Dorsolateral prefrontal cortex (tissue), 122 donors: ENCODE measurements at places on chromosomes 5 and 9.

- no peak for DNase-seq
Measured at GRCh38 chr9:14092344-14092743, 221.6 kb downstream of the NFIB start.

GRCh38 chr5:116905885-116906284 lies 331.3 kb upstream of the SEMA6A start:
- DNase-seq = no peak

GRCh38 chr5:68287976-68288706 lies 72.6 kb downstream of the PIK3R1 start:
- DNase-seq = peak; percentile 79

DNA sequence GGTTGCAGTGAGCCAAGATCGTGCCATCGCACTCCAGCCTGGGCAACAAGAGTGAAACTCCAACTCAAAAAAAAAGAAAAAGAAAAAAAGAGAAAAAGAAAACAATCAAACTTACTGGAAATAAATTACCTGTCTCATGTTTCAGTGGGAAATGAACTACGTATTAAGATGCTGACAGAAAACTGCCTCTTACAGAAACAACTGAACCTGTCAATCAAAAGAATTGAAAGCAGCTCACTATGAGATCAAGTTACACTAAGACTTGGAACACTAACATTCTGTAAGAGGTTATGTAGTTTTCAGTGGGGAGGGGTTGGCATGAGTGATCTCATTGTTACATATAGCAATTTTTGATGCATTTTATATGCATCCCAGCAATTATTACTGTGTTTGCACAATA lies 64.4 kb upstream of the SPATA31E1 start:
- DNase-seq = no peak

DNA sequence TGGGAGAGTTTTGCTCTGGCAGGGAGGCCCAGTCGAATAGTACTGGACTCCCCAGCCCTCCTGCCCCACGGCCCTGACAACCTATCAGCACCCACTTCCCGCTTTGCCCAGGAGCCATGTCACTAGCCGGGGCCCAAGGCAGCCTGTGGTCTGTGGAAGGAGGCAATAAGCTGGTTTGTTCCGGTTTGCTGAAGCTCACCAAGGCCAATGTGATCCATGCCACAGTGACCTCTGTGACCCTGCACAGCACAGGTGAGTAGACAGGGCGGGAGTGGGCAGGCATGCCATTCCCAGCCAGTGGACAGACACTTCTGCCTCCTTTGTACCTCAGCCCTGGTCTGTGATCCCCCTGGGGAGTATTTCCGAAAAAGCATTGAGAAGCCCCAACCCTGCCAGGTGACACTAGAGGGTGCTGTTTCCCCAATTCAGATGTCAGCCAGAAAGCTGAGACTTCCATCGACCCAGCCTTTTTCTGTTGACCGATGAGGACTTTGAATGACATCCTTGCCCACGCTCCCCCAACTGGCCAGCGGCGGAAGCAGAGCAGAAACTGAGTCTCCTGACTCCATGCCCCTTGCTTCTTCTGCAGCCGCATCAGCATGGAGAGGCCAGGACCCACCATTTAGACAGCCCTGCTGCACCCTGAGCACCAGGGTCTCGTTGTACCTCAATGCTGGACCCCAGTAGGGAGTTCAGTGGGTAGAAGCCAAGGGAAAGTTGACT lies 9.6 kb downstream of the PCYOX1L start:
- DNase-seq = peak; percentile 52

DNA sequence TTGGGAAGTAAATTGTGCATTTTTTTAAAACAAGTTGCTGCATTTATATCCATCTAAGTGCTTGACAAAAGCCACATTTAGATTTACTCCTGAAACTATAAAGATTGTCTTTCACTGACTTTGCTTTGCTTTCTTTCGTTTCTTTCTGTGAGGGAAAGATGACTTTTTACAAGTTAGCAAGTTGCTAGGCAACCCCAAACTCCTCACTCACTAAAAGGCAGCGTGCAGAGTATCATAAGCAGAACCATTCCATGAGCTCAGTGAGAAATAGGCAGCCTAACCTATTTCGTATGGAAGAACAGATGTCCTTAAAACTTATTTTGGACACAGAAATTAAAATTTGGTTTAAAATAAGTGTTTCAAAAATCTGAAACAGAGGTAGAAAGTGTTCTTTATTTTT lies 29.0 kb downstream of the KLF9 start:
- DNase-seq = no peak

- DNase-seq = no peak
Measured at GRCh38 chr9:133707065-133707762, 30.9 kb downstream of the SARDH start.

GRCh38 chr5:95446560-95447221 lies 55.5 kb downstream of the FAM81B start:
- no peak for DNase-seq

DNA sequence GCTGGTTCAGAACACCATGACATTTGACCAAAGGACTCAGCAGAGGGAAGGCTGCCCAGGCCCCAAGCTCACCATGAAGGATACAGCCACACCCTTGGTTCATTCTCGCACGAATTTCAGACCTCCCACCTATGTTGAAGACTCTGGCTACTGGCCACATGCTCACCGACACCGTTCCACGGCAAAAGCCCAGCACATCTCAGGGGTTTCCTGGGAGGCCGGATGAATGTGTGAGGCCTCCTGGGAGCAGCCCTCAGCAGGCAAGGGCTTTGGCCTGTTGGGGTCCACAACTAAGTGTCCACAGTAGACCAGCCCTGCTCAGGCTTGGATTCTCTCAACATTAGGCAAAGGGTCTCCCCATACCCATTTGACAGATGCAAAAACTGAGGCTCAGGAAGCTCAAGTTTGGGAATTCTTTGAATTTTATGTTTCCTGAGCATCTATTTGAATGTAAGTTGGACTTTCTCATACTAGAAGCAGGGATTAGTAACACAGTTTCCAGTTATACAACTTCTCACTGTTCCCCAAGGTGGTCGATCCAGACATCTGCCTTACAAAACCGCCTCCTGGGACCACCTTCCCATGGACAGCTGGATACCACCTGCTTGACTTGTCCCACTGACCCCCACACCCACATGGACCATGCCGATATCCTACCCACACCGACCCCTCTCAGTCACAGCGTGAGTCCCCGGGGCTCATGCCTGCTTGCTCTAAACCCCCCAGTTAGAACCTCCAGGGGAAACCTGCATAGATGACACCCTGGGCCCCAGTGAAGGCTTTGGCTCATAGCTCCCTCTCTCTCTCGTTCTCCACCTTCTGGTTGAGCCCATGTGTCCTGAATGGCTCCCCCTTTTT lies 27.9 kb downstream of the CCT5 start:
- DNase-seq = no peak

DNA sequence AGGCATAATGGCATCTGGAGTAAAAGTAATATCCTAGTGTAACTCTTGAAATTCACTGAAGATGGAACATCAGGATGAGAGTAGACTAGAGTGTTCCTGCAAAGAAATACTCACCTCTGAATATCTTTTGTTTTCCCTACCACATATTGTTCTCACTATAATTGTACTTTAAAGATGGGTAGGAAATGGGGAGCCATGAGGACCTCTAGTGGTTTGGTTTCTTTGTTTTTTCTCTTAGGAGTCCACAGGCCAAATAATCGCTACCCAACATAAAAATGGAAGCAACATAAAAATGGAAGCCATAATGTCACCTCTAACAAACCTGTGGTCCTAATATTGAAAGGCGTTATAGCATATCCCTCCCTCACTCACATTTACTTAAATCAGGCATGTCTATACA lies 2375.8 kb downstream of the MAT2B start:
- DNase-seq = no peak

DNA sequence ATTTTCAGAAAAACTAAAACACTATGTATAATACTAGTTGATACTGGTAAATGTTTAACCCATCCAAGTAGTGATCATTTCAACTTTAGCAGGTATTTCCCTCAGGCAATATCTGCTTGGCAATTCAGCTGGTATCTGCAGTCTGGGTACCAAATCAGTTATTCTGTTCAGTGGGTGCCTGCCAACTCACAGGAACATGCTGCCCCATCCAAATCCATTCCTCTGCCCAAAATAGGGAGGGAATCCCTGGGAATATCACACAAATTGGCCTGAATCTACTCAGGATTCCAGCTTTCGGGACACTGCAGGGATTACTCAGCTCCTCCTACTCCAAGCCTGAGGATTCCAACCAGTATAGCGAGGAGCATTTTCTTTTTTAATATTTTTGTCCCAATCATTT lies 61.7 kb upstream of the PDE4D start:
- peak; percentile 41 for DNase-seq
